Heart left ventricle (tissue), 16 donors: ENCODE measurements at places on chromosomes 5 and 9.
A peak's percentile ranks its signal among the peaks of the same experiment; 100 is the strongest.

DNA sequence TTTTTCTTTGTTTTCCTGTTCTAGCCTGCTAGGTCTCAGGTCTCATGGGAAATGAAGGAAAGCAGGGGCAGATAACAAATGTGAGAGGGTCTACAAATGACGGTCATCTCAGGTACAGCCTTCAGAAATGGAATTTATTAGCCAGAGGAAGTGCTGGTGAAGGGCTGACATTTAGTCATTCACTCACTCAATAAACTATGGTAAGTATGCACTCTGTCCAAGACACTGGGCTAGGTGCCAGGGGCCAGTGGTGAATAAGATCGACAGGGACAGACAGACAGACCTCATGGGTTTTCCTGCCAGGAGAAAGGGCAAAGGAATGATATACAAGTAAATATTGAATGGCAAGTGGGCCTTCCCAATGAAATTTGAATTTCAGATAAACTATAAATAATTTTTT, 6.3 kb downstream of the PDE6A start:
- no peaks in the 10 kb centered on the region for H3K27me3 ChIP-seq
- peaks cover 7% of the 10 kb centered on the region for H3K4me1 ChIP-seq
- H3K27ac ChIP-seq: no peak overlapping the region
- DNase-seq: peak; percentile 67

DNA sequence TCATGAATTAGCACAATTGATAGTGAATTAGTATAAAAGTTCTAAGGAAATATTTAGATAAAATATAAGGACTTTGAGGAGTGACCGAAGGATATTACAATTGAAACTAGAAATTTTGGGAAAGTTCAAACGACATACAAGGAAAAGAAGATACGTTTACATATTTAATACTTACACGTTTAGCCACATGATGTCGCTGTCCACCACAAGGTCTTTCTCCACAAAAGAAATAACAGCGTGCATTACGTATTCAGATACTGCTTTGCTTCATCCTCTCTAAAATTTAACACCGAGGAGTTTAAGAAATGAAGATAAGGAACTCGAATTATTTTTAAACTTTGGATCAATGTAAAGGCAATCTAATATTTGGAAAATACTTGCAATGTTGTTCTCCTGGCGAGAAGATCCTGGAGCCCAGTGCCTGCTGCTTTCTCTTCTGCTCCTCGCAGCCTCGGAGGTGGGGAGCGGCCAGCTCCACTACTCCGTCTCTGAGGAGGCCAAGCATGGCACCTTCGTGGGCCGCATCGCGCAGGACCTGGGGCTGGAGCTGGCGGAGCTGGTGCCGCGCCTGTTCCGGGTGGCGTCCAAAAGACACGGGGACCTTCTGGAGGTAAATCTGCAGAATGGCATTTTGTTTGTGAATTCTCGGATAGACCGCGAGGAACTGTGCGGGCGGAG, at the start of gene PCDHA3:
PCDHA3 (plus strand) TSS at position 242 of the 678 bp plus-strand sequence.
- H3K27me3 ChIP-seq: no peaks in the 10 kb centered on the region
- H3K27ac ChIP-seq: no peak within 1 kb of the TSS
- H3K4me1 ChIP-seq: no peaks in the 10 kb centered on the region
- DNase-seq: no peak

DNA sequence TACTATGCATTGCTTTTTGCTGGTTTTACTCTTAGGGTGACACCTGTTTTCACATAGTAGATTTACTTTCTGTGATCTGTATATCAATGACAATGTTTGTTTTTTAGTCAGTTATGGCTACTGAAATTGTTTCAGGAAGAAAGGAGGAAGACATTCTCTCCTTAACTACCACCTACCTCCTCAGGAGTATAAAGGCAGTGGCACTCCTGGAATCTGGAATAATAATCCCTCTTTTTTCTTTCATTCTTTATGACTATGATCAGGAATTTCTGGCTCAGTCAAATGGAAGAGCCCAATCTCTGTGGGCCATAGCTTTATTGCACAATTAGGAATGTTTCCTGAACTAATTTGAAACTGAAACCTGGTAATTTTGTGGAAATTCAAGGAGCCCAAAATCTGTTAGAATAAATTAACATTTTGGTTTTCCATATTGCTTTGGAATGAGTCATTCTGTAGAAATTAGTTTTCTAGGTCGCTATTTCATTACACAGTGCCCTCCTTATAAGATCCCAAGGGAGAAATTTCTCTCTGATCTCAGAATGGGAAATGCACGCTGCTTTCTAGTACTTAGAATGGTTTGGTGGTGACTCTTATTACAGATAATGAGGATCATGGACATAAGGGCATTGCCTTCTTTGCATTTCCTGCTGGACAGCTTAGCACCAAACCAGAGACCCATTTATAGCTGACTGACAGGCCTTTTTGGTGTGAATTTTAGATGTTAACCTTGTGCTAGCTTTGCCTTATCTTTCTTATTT, 95.3 kb upstream of the VLDLR start:
- H3K4me3 ChIP-seq: no peak overlapping the region
- H3K36me3 ChIP-seq: peaks cover 3% of the 10 kb centered on the region
- no peaks in the 10 kb centered on the region for H3K4me1 ChIP-seq
- no peaks in the 10 kb centered on the region for H3K27me3 ChIP-seq

DNA sequence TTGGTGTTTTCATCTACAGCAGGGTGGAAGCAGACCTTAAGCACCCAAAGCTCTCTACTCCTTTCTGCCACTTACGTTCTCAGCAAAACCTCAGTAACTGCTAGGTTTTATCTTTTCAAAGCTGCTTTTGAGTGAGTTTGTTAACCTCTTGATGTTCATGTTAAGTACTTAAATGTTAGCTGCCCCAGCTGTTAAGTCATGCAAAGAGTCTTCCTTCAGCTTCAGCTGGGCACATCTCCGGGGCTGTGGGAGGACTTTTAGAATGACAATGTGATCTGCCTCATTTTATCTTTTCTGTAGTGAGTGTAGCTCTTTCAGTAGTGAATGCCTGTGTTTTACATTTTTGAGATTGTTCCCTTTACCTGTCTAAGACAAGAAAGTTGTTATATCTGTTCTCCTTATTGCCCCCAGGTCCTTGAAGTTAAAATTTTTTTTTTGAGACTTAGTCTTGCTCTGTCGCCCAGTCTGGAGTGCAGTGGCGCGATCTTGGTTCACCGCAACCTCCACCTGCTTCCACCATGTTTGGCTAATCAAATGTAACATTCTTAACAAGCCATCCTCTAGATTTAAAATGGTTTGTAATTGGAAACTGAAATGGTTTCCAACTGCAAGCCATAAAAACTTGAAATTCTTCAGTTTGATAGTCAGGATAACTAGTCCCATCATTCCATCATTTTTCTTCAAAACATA, 19.6 kb downstream of the KDM4C start:
- no peak for DNase-seq
- no peak overlapping the region for H3K27ac ChIP-seq
- no peaks in the 10 kb centered on the region for H3K27me3 ChIP-seq
- H3K36me3 ChIP-seq: no peaks in the 10 kb centered on the region

DNA sequence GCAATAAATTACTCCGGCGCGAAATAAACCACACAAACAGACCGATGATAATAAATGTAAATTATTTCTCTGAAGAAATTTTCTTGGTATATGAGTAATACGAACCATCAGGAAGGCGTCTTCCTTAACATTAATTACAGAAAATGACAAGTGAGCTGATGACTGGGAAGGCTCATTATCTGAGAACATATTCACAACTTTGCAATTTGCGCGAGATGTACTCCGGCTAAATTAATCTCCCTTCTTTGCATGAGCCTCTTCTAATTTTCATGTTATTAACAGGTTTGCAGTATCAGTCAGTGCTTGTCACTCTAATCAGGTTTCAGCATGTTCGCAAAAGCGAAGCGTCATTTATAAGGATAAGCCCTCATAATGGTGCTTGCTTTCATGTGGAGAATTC, 218.9 kb upstream of the MVB12B start:
- no peaks in the 10 kb centered on the region for H3K27me3 ChIP-seq
- no peaks in the 10 kb centered on the region for H3K36me3 ChIP-seq
- no peak overlapping the region for H3K27ac ChIP-seq
- DNase-seq: no peak

- H3K27ac ChIP-seq: no peak overlapping the region
- H3K4me3 ChIP-seq: no peak overlapping the region
- DNase-seq: no peak
- H3K27me3 ChIP-seq: no peaks in the 10 kb centered on the region
- no peaks in the 10 kb centered on the region for H3K4me1 ChIP-seq
- H3K36me3 ChIP-seq: no peaks in the 10 kb centered on the region
These were observed 376.8 kb upstream of the RFX3 start for GRCh38 chr9:3902631-3903030.

GRCh38 chr5:140143521-140144258, 18.0 kb downstream of the IGIP start:
- no peak overlapping the region for H3K27ac ChIP-seq
- H3K36me3 ChIP-seq: no peaks in the 10 kb centered on the region
- no peaks in the 10 kb centered on the region for H3K27me3 ChIP-seq
- H3K4me1 ChIP-seq: peaks cover 32% of the 10 kb centered on the region
- no peak overlapping the region for H3K4me3 ChIP-seq

GRCh38 chr9:109414125-109414785, 83.9 kb downstream of the PTPN3 start:
- no peak overlapping the region for H3K4me3 ChIP-seq
- H3K27me3 ChIP-seq: no peaks in the 10 kb centered on the region
- H3K27ac ChIP-seq: no peak overlapping the region
- DNase-seq: no peak

DNA sequence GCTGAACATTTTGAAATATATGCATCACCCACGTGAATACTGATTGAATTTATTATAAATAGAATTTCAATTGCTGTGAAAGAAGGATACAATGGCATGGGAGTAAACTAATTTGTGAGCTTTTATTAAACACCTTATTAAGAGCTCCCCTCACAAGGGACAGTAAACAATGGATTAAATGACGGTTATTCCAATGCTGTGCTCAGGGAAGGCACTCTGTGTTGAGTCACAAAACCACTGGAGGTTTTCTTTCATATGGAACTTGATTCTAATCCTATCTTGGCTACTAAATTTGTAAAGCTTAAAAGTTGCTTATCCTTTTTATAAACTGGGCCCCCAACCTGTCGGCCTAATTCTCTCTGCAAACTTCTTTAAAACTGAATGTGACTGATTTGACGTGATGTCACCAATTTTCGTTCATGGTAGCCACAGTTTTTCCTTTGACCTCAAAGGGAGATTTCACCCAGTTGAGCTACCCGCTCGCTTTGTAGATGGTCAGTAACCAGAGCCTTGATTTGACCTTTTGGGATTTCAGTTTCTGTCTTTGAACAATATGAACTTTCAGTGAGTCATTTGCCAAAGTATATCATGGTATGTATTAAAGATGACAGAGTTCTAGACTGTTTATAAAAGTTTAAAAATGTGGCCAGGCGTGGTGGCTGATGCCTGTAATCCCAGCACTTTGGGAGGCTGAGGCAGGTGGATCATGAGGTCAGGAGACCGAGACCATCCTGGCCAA, 61.3 kb upstream of the PIK3R1 start:
- H3K4me3 ChIP-seq: no peak overlapping the region
- H3K27ac ChIP-seq: no peak overlapping the region
- DNase-seq: no peak
- no peaks in the 10 kb centered on the region for H3K36me3 ChIP-seq
- no peaks in the 10 kb centered on the region for H3K27me3 ChIP-seq
- H3K4me1 ChIP-seq: peaks cover 4% of the 10 kb centered on the region

GRCh38 chr9:13131416-13131815, 148.1 kb downstream of the MPDZ start:
- H3K36me3 ChIP-seq: peaks cover 26% of the 10 kb centered on the region
- no peak overlapping the region for H3K4me3 ChIP-seq
- H3K27me3 ChIP-seq: no peaks in the 10 kb centered on the region
- no peak overlapping the region for H3K27ac ChIP-seq
- H3K4me1 ChIP-seq: no peaks in the 10 kb centered on the region
- no peak for DNase-seq

- no peaks in the 10 kb centered on the region for H3K4me1 ChIP-seq
- H3K27ac ChIP-seq: no peak overlapping the region
- DNase-seq: no peak
These were observed 47.3 kb downstream of the CACNA1B start for GRCh38 chr9:137924761-137925369.

- H3K36me3 ChIP-seq: no peaks in the 10 kb centered on the region
- no peak for DNase-seq
- H3K27ac ChIP-seq: no peak overlapping the region
- no peaks in the 10 kb centered on the region for H3K4me1 ChIP-seq
These were observed 9.9 kb upstream of the SPIN1 start for GRCh38 chr9:88378317-88378716.

GRCh38 chr9:4126184-4126865, 173.5 kb downstream of the GLIS3 start:
- no peaks in the 10 kb centered on the region for H3K36me3 ChIP-seq
- H3K27me3 ChIP-seq: no peaks in the 10 kb centered on the region
- no peaks in the 10 kb centered on the region for H3K4me1 ChIP-seq
- no peak overlapping the region for H3K27ac ChIP-seq

- no peak overlapping the region for H3K4me3 ChIP-seq
- no peak for DNase-seq
- H3K36me3 ChIP-seq: no peaks in the 10 kb centered on the region
These were observed 41.9 kb upstream of the GRHPR start for GRCh38 chr9:37380570-37380969.
